ENCODE measurements at places on chromosomes 5 and 9.

- DNase-seq, result no peak
These were observed 35.1 kb upstream of the ZFYVE16 start for GRCh38 chr5:80372780-80373179.

GRCh38 chr9:77020413-77021290 lies 1.2 kb downstream of the FOXB2 start:
- DNase-seq, result no peak

DNA sequence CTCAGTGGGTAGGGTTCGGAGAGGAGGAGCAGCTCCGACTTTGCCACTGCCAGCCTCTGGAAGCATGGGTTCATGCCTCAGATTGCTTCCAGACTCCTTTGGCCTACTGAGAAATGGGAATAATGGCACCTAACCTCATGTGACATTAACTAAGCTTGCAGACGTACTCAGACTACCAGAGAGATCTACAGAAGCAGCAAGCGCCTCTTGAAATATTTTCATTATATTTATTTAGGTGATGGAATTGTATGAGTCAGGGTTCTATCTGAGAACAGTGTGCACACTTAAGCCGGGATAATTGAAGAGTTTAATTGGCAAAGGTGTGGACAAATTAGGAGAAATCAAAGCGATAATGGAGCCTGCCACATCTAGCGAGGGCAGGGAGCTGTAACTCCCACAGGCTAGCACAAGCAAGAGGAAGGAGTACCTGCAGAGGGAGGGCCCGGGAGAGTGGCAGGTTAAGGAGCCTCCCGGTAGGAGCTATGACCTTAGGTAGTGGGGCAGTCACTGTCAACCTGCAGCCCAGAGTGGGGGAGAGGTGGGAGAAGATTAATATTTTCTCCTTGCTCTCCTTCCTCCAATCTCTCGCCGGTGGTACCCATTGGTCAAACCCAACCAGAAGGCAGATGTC lies 12.2 kb upstream of the PDZD2 start:
- DNase-seq, result no peak

GRCh38 chr5:19229179-19229835 lies 758.7 kb downstream of the CDH18 start:
- no peak for DNase-seq

- no peak for DNase-seq
These were observed 1670.1 kb upstream of the CDH9 start for GRCh38 chr5:28708472-28708871.

DNA sequence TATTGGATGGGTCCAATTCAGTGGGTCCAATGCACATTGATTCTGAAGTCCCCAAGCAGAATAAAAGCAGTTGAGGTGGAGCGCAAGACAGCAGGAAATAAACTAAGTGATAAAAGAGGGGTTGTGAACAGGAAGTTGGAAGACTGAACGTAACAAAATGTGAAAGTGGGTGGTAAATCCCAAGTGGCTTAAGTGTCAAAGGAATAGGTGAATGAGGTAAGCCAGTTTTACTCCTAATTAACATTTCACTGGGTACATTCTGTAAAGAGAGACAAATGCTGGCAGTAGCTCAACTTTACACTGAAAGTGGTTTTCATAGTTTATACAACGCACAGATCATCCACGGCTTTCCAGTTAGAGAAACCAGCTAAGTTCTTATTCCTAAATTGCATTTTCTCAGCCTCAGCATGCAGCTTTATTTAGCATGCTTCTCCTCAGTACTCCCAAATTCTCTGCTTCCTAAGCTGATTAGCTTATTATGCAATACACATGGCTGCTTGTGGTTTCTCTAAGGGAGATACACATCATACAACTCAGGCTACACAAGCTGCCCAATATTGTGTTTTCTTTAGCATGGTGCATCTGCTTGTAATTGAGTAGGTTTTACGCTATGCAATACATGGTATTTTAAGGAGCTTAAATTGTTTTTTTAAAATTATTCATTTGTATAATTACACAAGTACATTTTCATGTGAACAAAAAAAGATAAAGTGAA lies 34.2 kb upstream of the HSD17B4 start:
- peak; percentile 52 for DNase-seq

GRCh38 chr5:76207120-76207519 lies 123.9 kb downstream of the SV2C start:
- DNase-seq, result peak; percentile 31

DNA sequence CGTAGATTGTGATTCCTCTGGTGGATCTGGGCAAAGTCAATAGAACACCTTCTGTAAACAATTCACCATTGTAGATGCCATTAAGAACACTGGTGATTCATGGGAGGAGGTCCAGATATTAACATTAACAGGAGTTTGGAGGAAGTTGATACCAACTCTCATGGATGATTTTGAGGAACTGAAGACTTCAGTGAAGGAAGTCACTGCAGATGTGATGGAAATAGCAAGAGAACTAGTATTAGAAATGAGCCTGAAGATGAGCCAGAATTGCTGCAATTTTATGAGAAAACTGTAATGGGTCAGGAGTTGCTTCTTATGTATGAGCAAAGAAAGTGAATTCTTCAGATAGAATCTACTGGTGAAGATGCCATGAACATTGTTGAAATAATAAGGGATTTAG lies 26.9 kb downstream of the TCERG1 start:
- DNase-seq, result peak; percentile 71

DNA sequence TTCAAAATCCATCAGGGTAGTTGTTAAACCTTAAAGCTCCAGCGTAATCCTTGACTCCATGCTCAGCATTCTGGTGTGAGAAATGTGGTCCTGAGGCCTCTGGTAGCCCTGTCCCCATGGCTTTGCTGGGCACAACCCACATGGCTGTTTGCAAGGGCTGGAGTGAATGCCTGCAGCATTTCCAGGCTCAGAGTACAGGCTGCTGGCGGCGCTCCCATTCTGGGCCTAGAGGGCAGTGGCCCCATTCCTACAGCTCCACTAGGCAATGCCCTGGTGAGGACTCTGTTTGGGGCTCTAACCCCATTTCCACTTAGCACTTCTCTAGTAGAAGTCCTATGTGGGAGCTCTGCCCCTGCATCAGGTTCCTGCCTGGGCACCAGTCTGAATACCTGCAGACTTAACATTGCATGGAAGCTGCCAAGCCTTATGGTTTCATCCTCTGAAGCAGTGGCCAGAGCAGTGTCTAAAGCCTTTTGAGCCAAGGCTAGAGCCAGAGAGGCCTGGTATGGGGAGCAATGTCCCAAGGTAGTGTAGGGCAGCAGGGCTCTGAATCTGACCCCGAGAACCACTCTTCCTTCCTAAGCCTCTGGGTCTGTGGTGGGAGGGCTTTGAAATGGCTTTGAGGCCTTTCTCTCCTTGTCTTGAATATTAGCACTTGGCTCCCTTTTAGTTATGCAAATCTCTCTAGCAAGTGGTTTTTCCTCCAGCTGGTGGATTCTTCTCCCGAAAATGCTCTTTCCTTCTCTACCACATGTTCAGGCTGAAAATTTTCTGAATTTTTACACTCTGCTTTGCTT lies 5.8 kb upstream of the ALDH1A1 start:
- DNase-seq, result no peak

- DNase-seq, result no peak
These were observed 6.1 kb downstream of the CCNI2 start for GRCh38 chr5:132753135-132753987.
